ENCODE measurements at places on chromosomes 7 and 10.
A peak's percentile ranks its signal among the peaks of the same experiment; 100 is the strongest.

DNA sequence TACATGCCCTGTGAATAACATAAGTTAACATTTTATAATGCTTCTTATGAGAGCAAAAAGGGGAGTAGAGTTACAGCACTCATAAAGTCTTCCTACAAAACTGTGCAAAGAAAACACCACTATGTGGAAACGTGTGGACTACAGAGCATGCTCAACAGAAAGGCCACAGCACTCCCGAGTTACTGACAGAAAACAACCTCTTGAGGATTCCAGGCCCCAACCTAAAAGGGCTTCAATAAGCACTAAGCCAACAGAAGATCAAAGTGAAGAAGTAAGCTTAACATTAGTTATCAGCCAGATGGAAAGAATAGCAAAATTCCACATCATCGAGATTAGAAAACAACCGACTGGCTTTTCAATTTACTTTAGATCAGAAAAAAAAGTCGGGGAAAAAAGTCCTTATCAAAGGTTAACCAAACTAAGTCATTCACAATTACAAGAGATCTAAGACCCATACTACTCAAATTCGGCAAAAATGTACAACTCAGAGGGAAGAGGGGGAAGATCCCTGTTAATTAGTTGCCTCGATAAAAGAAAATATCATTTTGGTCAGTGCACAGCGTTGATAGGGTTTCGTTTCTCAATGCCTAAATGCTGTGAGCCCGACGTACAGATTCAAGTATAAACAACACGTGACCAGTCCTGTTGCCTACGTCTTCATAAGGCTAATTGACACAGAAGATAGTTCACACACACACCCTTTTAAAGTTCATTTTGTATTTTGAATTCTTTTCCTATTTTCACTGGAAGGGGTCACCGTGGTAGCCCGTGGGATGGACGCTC lies 1.4 kb downstream of the KBTBD2 start:
- DNase-seq = no peak

GRCh38 chr7:11457419-11457818 lies 374.6 kb downstream of the THSD7A start:
- no peak for DNase-seq

DNA sequence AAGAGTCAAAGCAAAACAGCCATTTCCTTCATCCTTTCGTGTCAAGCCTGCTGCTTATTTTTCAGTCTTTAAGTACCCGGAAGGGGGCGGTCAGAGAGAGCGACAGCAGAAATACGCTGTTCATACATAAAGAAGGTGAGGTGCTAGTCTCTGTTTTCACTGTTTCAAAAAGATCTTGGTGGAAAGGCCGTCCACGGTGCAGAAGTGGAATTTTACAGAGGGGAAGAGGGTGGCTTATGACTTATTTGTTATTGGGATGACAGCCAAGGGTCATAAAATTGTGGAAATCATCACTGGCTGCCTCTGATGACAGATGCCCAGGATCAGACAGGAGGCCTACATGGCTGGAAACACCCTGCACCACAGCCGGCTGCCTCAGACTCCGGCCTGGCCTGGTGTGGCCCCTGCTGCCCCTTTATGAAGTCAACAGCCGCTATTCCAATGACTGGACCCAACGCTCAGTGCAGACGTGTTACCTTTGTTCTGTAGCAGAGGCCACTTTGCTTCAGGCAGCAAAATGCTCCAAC lies 57.0 kb downstream of the HIPK2 start:
- DNase-seq = no peak

DNA sequence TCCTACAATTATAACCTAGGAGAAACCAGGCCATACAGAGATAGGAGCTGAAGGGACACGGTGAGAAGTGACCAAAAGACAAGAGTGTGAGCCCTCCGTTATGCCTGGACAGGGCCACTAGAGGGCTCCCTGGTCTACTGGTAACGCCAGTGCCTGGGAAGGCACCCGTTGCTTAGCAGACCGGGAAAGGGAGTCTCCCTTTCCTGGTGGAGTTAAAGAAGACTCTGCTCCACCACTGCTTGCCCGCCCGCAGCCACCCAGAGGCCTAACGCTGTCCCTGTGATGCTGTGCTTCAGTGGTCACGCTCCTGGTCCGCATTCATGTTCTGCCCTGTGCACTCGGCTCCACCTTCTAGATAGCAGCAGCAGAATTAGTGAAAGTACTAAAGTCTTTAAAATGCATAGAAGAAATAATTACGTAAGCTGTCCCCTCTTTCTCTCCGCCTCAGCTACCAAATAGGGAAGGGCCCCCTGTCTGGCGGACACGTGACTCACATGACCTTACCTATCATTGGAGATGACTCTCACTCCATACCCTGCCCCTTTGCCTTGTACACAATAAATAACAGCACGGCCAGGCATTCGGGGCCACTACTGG lies 34.8 kb downstream of the GRID2IP start:
- peak; percentile 15 for DNase-seq

DNA sequence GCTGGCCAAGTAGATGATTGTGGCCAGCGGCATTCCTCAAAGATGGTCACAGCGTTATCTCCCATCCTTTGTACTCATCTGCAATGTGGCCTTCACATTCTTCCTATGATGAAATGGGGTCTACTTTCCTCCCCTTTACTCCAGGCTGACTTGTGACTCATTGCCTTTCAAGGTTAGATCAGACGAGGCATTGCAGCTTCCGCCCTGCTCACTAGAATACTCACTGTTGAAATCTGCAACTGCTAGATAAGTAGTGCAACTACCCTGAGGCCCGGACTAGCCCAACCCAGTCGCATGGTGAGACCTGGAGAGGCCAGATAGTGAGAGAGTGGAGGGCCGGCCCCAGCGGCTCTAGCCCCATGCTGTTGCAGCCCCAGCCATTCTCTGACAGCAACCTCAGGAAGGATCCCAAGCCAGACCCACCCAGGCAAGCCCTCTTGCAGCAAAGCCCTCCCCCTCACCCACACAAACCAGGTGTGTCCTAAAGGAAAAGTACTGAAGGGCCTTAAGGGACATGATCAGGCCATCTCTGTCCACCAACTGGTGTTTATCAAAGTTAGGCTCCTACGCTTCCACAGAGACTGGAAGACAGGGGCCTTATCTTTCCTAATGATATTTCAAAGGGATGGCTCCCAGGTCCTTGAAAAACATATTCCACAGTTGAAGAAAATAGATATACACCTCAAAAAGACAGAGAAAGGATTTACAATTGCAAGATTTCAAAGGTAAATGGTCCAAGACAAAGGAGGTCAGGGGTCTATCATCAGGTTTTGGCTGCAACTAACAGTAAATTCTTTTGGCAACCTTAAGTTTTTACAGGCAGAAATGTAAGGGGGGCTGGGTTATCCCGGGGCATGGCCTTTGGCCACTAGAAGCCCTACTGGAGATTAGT lies 107.2 kb upstream of the TRIM24 start:
- no peak for DNase-seq

GRCh38 chr7:98294798-98295382 lies 13.4 kb downstream of the BRI3 start:
- no peak for DNase-seq

- DNase-seq = no peak
Observed at GRCh38 chr10:70323697-70324338, 40.0 kb upstream of the NPFFR1 start.

- DNase-seq = no peak
Observed at GRCh38 chr10:120962756-120963593, 111.8 kb downstream of the WDR11 start.

DNA sequence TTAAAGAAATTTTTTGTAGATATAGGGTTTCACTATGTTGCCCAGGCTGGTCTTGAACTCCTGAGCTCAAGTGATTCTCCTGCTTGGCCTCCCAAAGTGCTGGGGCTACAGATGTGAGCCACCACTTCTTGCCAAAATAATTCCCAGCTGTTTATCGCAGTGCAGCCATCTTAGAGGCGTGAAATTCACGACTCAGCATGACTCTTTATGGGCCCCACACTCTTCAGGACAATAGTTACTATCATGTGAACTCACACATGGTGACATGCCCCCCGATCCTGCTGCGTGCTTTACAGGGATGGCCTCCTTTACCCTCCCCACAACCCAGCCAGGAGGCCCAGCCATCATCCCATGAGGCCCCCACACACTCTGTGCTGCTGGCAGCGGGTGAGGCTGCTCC lies 4.6 kb downstream of the COX19 start:
- DNase-seq = no peak

DNA sequence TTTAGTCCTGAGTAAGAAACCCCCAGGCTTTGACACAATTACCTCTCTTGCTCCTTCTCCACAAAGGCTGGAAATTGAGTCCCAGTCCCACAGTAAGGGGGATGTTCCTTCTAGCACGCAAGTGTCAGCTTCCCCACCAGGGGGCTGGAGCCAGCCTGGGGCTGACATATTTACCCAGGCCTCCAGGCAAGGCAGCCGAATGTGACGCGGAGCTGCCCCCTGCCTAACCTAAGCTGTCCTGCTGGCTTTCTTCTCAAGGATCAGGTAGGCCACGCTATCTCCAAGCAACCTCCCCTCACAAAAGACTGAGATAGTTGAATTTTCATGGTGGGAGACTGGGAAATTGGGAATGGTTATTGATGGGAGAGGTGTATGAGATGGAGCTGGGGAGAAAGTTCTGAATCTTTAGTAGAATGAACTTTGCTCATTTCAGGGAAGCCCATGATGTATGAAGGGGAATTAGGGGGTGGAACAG lies 19.2 kb upstream of the BMPER start:
- DNase-seq = no peak

- no peak for DNase-seq
Observed at GRCh38 chr10:122560279-122560804, at the start of gene DMBT1. Gene DMBT1, plus strand, starts transcription at chr10:122560754. Its CDS starts 17 bp downstream, at chr10:122560771.
